Upper lobe of left lung (tissue), 6 donors: ENCODE measurements at places on chromosomes 1 and 21. TPM values are rescaled to one million over a fixed set of nuclear protein-coding genes. Genes with fewer than 3 reads are reported as not detected.

Gene RGS8
- total RNA-seq: not detected

DNA sequence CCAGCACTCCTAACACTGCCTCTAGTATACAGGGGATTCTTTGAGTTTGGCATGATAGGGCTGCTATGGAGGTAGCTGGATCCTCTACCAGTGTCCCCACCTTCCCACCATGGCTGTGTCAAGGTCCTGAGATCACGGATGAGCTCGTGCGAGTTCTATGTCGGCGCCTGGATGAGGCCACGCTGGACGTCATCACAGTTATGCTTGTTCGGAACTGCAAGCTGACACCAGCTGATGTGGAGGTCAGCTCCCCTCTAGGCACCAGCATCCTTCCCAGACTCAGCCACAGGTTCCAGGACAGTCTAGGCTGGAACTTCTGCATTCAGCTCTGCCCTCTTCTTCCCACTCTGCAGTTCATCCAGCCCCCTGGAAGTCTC, 15.2 kb downstream of the HYI start:
- no peak for DNase-seq
- peaks cover 7% of the 10 kb centered on the region for H3K4me1 ChIP-seq
- H3K27me3 ChIP-seq: no peaks in the 10 kb centered on the region
- H3K4me3 ChIP-seq: no peak overlapping the region
- H3K27ac ChIP-seq: no peak overlapping the region

GRCh38 chr1:104402178-104402577, 652.5 kb downstream of the AMY1C start:
- no peak overlapping the region for H3K27ac ChIP-seq
- H3K27me3 ChIP-seq: no peaks in the 10 kb centered on the region
- H3K36me3 ChIP-seq: no peaks in the 10 kb centered on the region
- H3K4me3 ChIP-seq: no peak overlapping the region

- DNase-seq: no peak
- peaks cover 41% of the 10 kb centered on the region for H3K4me1 ChIP-seq
- H3K27me3 ChIP-seq: no peaks in the 10 kb centered on the region
Observed at GRCh38 chr1:38026592-38027200, 14.2 kb downstream of the UTP11 start.

DNA sequence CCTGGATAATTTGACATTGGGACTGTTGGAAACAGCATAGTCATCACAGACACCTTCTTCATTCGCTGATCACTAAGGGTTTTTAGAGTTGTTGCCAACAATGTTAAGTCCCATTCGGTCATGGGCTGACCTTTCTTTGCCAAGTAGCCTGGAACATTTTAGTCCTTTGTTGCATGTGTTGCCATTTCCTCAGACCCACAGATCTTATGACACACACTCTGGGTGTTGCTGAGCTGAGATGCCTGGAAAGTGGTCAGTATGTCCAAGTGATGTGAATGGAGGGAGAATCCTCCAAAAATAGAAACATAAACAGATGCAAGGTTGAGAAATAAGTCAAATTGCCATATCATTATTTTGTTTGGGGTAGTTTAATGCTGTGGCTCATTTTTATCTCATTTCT, 61.5 kb upstream of the GJA5 start:
- H3K27me3 ChIP-seq: no peaks in the 10 kb centered on the region
- H3K36me3 ChIP-seq: no peaks in the 10 kb centered on the region
- no peak overlapping the region for H3K4me3 ChIP-seq
- DNase-seq: no peak
- H3K27ac ChIP-seq: no peak overlapping the region
- no peaks in the 10 kb centered on the region for H3K4me1 ChIP-seq

DNA sequence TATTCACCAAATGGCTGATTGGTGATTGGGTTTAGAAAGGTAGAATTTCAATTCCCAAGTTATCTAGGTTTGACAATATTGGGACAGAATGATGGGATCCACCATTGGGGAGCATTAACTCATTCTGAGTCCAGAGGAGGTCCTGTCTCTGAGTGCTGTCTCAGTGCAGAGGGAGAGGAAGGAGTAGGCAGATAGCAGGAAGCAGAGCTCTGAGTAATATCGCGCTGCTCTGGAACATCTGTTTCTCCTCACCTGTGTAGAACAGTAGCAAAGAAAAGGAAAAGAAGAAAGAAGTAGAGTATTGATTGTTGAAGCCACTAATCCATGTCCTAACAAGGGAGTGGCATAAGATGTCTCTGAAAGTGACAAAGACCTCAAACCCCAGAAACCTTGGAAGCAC, 1657.8 kb downstream of the MRPL39 start:
- H3K27me3 ChIP-seq: no peaks in the 10 kb centered on the region
- no peak overlapping the region for H3K4me3 ChIP-seq
- H3K27ac ChIP-seq: no peak overlapping the region
- no peaks in the 10 kb centered on the region for H3K36me3 ChIP-seq

Gene ANXA9
- total RNA-seq: 1.2 TPM

DNA sequence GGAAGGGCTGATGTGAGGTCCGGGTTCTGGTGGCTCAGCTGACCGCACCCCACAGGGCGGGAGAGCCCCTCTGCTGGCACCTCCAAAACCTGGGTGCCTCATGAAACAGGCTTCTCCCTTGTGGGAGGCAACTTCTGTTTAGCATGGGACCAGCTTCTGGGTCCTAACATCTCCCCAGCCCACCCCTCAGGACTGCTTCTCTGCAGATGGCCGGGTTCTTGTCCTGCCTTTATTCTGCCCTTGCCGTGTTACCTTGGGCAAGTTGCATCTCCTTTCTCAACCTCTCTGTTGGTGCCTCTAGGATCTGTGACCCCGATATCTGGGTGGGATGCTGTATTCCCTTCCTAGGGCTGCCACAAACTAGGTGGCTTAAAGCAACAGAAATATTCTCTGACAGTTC, 15.0 kb upstream of the TTC22 start:
- H3K27me3 ChIP-seq: no peaks in the 10 kb centered on the region
- no peak overlapping the region for H3K4me3 ChIP-seq
- H3K4me1 ChIP-seq: no peaks in the 10 kb centered on the region
- no peaks in the 10 kb centered on the region for H3K36me3 ChIP-seq
- DNase-seq: no peak
- H3K27ac ChIP-seq: no peak overlapping the region

GRCh38 chr1:14930247-14930965, 223.1 kb upstream of the TMEM51 start:
- no peaks in the 10 kb centered on the region for H3K27me3 ChIP-seq
- peak overlapping the region; percentile 33 for H3K27ac ChIP-seq
- no peaks in the 10 kb centered on the region for H3K36me3 ChIP-seq
- H3K4me3 ChIP-seq: no peak overlapping the region
- no peak for DNase-seq
- peaks cover 5% of the 10 kb centered on the region for H3K4me1 ChIP-seq
